Activated CD4-positive, alpha-beta T cell treated with anti-CD3 and anti-CD28 coated beads, Interleukin-2, amount 10 ng/mL, durations not matched to agents 24 days and 14 days (primary cell): ENCODE measurements at places on chromosomes 4 and X. TPM values are rescaled to one million over a fixed set of nuclear protein-coding genes. Genes with fewer than 3 reads are reported as not detected.

FATE1 gene
- total RNA-seq = not detected in 2 replicates

SLC6A14 gene
- total RNA-seq = not detected in 2 replicates

SAGE1 gene
- not detected in 2 replicates for total RNA-seq

KLHL4 gene
- total RNA-seq = not detected in 2 replicates

OGT gene
- total RNA-seq = 284 and 301 TPM in 2 replicates

MAGEC2 gene
- not detected in 2 replicates for total RNA-seq

XG gene
- total RNA-seq = not detected in 2 replicates

CTAG1B gene
- total RNA-seq = not detected in 2 replicates

NUDT11 gene
- 3.4 and 3.6 TPM in 2 replicates for total RNA-seq
